Right renal pelvis (tissue), 4 donors: ENCODE measurements at places on chromosomes 7 and 10.
A peak's percentile ranks its signal among the peaks of the same experiment; 100 is the strongest.

DNA sequence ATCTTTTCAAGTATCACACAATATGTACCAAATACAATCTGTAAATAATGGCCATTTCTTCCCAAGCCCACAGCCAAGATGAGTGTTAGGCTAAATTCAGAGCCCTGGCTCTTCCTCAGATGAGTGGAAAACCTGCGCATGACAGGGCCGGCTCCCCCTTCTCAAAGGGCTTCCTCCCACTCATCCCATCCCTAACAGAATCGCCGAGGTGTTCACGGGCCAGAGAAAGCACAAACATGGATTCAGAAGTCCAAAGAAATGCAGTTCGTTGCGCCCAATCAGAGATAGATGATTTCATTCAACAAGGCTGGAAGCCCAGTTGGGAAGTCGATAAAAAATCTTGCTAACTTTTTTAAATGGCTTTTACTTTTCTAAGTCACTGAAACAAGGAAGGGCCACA is 121.8 kb downstream of the UBE2H start:
- DNase-seq = no peak

DNA sequence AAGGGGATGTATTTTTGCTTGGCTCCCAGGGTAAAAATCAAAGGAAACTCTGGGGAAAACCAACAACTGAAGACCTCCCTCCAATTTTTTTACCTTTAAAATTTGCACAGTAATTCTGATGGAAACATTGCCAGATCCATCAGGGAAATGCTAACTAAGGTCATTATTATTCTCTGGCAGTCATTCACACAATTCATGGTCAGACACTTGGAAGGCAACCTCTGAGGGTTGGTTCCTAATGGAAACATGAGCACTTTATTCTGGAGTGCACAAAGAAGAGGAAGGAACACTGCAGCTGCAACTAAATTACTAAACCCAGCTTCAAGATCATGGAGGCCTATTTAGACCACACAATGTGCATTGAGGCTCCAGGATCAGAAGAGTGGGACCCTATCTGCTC is 34.2 kb downstream of the SRI start:
- DNase-seq = no peak

GRCh38 chr7:2523461-2523936 is 3.9 kb downstream of the LFNG start:
- DNase-seq = no peak

GRCh38 chr7:2967253-2967652 is 76.4 kb downstream of the CARD11 start:
- no peak for DNase-seq

DNA sequence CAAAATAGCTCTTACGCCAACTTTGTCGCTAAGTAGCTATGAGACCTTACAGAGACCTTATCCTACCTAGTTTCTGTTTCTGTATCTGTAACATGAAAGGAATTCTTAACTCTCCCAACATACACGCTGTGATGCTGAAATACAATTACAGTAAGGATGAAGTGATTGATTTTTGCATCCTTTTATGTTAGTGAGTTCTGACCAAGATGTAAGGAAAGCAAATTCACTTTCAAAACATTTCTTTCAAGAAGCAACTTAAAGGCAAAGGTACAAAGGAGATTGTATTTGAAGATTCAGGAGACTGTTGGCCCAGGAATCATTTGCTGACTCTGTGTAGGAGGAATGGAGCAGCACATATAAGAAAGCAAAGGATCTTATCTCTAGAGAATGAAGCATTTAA is 7.1 kb upstream of the ANK3 start:
- DNase-seq = no peak

GRCh38 chr10:33009244-33010131 is 51.5 kb upstream of the ITGB1 start:
- no peak for DNase-seq

GRCh38 chr7:2521952-2522591 is 2.5 kb downstream of the LFNG start:
- no peak for DNase-seq

GRCh38 chr7:49866076-49866735 is 92.8 kb downstream of the VWC2 start:
- DNase-seq = no peak

- DNase-seq = peak; percentile 23
Observed at GRCh38 chr7:123748171-123748733, 551 bp downstream of the WASL start.

GRCh38 chr10:5666008-5666840 is at the start of gene ASB13:
Gene ASB13 (minus strand): TSS chr10:5666595. CDS start chr10:5666551, 44 bp downstream.
- peak; percentile 45 for DNase-seq

DNA sequence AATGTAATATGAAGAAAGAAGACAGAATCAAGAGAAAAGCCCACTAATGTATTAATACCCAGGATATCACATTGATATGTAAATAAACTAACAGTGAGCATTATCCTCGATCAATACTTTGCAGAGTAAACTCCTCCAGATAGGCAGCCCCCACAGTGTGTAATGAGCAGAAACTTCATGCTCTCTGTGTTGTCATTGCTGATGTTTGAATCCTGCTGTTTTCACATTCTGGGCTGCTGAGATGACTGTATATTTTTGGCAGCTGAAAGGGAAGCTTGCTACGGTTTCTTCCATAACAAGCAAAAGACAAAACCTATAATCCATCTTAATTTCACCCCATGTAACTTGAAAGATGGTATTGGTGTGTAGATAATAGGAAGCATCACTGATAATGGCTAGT is 15.3 kb upstream of the THSD7A start:
- no peak for DNase-seq

- no peak for DNase-seq
Observed at GRCh38 chr7:118182593-118183427, 1.2 kb upstream of the LSM8 start.

DNA sequence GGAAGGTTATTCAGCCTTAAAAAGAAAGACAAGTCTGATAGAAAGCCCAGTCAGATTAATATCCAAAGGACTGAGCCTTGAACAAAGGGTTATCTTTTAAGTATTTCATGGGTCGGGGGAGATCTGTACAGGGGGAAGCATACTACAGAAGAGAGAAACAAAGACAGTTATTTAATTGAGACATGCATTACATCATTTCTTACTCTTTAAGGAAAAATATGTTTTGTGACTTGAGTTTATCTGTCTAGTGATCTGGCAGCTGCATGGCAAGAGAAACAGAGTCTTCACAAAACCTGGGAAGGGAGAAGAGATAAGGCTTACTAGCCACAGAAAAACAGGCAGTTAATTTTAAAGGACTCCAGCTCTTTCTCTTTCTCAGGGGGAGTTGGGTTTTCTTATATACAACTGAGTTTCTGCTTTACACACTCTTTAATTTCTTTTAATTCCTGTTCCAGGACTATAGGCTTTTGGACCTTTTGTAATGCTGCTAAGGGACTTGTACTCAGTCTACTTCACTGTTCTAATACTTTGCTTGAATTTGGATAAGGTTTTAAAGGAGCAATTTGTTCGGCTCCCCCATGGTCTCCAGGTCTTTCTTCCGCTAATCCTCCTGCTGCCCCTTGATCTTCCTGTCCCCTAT is 20.9 kb upstream of the CYP3A43 start:
- DNase-seq = no peak

- DNase-seq = no peak
Observed at GRCh38 chr10:43707770-43708169, 59.1 kb upstream of the ZNF32 start.

- DNase-seq = no peak
Observed at GRCh38 chr10:28391283-28391682, 88.4 kb upstream of the MPP7 start.
